ENCODE measurements at places on chromosomes 12 and 14.

DNA sequence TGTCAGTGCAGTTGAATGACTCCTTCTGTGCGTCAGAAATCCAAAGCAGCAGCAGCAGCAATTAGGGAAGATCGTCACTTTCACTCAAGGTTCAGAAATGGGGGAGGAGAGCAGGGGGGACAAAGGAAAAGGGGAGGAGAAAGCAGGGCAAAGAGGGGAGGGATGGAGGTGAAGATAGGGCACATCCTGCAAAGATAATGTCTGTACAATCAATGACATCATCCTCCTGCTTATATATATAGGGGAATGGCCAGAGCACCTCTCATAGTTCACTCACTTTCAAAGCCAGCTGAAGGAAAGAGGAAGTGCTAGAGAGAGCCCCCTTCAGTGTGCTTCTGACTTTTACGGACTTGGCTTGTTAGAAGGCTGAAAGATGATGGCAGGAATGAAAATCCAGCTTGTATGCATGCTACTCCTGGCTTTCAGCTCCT is at the start of gene NTS:
Gene NTS (plus strand): TSS at position 265 of the 431 bp plus-strand sequence. CDS start 109 bp downstream, at position 374.
- no peak for DNase-seq

DNA sequence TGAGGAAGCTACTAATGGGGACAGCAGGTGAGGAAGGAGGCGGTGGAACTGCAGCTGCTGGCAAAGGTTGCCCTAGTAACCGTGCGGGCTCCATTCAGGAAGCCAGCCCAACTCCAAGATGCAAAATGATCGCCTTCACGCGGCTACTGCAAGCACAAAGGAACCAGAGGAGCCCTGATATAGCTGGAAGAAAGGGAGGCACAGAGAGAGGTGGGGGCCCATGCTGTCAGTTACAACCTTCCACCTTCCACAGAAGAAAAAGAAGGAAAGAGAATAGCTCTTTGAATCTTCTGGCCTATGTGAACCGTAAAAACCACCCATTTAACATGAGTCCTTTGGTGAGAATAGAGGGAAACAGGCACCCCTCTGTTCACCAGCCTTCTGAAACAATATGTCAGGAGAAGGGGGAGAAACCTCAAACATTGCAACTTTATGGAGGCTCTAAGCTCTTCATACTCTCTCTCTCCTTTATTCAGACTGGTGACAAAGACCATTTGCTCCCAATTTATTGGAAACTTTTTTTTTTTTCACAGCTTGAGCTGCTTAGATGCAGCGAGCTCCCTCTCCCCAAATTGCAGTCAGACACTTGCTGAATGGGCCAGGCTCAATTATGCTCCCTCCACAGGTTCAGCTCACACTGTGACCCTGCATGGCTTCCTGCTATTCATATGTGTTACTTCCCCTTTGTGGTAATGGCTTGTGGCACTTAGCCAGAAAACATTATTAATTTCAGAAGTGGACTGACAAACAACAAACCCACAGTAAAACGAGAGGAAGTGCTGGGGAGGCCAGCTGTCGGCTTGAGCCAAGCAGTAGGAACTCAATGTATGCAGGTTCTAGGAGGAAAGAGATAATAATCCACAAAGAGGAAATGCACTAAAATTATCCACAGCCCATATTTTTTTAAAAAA is 6.2 kb downstream of the DUSP6 start:
- DNase-seq = peak; percentile 71

DNA sequence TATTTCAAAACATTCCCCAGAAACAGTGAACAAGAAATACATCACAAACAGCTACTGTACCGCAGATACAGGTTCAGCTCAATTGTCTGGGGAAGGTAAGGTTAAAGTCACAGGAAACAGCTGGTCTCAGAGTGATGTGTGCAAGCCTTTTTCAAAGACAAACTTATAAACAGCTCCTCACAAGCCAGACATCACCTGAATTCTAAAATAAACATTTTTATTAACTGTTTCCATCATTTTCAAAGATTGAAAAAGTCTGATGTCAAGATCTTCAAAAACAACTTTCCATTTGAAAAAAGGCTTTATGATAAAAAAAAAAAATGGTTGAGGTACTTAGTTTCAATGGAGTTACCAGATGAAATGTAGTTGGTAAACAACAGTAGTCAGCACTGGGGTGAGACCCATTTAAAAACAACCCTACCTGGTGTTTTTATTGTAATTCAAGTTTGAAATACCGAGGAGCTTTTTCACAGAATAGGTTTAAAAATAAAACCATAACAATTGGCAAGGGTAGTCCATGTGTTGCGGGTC is 4.0 kb downstream of the BTG1 start:
- no peak for DNase-seq

DNA sequence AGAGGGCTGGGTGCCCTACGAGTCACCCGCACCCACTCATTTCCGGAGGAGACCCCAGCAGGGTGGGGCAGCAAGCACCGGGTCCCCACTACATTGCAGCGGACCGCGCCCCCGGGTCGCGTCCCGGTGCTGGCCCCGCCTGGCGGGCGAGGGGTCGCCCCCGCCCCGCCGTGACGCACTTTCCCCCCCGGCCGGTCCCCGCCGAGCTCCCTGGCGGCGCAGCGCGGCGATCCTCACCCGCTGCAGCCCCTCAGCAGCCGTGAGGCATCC is 106.1 kb downstream of the PRICKLE1 start:
- peak; percentile 46 for DNase-seq

DNA sequence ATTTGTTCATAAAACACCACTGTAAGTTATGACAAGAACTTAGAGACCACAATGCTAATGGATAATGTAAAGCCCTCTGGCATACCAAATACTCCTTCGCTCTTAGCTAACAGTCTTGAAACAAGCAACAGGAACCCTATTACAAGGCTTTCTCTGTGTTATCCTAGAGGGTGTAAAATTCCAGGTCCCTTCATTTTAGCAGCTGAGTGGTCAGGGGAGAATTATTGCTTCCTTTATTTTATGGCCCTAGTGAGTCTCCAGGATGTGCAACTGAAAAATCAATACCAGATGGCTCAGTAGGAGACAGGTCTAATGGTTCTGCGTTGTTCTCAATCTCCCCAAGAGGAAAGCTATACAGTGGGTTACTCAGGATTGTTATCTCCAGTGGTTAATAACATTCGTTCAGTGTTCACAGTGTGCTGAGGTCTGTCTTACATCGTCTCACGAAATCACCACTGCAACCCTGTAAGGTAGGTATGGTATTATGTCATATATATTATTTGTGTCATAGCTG is 172.7 kb upstream of the CNOT2 start:
- no peak for DNase-seq

DNA sequence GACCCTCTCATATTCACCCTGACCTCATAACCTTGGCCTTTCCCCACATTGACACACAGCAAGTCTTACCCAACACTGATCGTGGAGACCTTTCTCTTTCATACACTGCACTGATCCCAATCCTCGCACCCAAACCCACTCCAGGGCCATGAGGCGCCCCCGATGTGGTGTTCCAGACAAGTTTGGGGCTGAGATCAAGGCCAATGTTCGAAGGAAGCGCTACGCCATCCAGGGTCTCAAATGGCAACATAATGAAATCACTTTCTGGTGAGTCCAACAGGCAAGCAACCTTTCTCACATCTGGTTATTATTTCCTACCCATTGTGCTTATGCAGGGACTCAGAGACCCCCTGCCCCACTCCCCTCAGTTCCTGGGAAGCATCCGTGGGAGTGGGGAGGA is 5.4 kb downstream of the MMP14 start:
- no peak for DNase-seq

DNA sequence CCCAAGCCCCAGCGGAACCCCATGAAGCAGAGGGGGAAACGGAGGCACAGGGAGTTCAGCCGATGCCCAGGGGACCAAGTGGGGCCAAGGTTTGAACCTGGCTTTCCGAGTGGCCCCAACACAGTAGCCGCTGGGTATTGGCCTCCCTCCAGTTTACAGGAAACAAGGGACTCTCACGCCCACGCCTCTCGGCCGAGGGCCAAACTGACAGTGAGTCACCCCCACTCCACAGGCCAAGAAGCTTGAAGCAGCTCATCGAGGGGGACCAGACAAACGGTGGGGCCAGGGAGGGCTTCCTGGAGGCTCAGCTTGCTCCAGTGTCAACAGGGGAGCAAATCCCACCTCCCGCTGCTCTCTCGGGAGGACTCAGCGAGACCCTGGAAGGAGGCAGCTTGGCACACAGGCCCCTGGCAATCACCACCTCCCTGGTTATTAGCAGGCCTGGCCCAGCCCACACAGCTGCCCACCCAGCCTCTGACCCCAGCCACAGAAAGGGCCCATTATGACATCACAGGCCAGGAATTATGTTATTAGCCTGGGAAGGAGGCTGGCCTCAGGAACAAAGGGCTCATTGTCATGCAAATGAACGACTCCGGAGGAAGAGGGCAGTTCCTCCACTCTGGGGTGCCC is 54.6 kb downstream of the NCOR2 start:
- DNase-seq = peak; percentile 79

GRCh38 chr14:35689000-35689460 is 120.1 kb downstream of the RALGAPA1 start:
- no peak for DNase-seq

DNA sequence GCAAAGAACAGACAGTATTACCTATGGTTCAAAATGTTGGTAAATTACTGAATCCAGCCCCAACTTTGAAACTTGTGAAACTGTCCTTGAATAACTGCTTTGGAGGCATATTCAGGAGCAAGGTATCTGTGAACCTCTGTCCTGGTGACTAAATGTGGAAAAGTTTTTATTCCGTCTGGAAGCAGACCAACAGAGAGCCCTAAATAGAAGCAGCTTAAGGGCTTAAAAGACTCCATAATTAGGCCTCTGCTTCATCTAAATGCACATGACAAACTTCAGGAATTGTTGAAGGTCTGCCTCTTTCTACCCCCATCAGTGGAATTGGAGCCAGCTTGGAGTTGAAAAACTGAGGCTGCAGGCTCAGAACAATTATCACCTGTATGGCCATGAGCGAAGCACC is 276.5 kb downstream of the KCNH5 start:
- DNase-seq = no peak

DNA sequence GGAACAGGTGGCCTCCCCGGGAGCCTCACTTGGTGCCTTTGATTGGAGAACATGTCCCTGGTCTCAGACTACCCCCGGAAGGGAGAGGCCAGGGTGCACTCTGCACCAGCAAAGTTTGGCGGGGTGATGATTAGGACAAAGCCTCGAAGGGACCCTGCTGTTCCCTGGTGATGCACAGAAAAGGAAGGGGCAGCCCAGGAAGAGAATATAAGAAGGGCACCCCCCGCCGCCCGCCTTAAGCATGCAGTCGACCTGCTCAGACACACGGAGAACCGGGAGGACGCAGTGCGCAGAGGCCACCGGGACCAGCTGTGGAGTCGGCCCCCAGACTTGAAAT is 6.9 kb downstream of the SCARB1 start:
- DNase-seq = no peak

DNA sequence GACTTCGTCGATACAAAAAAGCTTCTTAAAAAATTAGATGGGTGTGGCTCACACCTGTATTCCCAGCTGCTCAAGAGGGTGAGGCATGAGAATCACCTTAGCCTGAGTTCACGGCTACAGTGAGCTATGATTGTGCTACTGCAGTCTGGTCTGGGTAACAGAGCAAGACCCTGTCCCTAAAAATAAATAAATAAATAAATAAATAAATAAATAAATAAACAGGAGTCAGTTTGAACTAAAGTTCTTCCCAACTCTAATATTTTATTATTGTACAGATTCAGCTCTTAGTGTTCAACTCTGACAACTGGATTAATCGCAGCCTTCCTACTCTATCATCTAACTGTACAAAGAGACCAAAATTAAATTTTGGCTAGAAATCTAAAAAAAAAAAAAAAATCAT is 12.7 kb upstream of the CLIP1 start:
- DNase-seq = no peak

Data from mucosa of descending colon (tissue), 3 donors.